ENCODE measurements at places on chromosomes 16 and 17.

DNA sequence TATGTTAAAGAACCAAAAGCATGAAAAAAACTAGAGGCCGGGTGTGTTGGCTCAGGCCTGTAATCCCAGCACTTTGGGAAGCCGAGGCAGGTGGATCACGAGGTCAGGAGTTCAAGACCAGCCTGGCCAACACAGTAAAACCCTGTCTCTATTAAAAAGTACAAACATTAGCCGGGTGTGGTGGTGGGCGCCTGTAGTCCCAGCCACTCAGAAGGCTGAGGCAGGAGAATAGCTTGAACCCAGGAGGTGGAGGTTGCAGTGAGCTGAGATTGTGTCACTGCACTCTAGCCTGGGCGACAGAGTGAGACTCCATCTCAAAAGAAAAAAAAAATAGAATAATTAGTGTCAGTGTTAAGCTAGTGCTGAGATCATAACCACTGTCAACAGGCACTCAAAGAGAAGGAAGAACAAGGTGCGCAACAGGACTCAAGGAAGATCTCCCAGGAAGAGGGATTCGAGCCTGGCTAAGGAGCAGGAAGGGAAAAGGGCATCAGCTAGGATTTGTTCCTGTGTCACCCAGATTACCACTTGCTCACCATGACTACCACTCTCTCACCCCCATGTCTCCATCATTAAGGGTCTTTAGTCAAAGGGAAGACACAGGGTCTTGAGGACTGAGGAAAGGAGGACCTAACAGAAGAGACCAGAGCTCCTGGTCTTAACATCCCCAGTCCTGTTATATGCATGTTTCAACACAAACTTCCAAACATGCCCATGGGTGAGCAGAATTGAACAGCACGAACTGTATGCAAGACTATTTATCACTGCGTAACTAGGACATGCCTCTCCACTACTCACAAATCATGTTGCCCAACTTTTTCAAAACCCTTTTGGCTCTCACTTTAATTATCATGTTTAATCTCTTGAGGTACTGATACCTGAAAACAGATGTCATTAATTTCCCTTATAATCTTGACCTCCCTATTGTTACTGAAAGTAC is 88.3 kb upstream of the PLEKHM1 start:
- no peak for DNase-seq

DNA sequence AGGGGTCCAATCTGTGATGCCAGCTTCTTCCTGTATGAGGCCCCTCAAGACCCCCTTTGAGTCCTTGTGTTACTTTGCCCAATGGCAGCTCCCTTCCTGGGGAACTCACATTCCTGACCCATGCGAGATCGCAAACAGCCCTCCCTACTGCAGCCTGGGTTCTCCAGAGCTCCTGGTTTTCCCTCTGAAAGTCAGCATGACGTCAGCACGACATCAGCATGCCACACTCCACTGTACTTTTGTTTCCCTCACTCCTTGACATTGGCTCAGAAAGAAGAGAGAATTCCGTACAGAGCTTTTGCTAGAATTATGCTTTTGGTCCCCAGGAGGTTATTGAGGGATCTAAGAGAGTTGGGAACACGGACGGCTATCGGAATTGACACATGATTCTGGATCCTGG is 168.1 kb upstream of the PIRT start:
- DNase-seq = no peak

- no peak for DNase-seq
Observed at GRCh38 chr16:12377497-12377896, 401.0 kb downstream of the SNX29 start.

DNA sequence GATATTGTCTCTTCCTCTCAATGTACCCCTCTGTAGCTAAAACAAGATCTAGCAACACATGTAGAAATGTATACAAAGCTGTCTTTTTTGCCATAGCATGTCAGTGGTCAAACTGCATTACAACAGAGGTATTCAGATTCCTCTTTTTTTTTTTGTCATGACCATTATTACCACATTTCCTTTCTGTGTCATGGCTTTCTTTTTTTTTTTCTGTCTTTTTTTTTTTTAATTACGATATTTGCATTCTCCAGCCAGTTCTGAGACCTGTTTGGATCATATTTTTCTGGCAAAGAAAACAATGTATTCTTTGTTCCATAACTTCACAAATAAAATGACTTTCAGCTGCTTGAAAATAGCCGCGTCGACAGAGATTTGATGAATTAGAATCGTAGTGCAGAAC is 27.4 kb upstream of the CAPNS2 start:
- DNase-seq = no peak

DNA sequence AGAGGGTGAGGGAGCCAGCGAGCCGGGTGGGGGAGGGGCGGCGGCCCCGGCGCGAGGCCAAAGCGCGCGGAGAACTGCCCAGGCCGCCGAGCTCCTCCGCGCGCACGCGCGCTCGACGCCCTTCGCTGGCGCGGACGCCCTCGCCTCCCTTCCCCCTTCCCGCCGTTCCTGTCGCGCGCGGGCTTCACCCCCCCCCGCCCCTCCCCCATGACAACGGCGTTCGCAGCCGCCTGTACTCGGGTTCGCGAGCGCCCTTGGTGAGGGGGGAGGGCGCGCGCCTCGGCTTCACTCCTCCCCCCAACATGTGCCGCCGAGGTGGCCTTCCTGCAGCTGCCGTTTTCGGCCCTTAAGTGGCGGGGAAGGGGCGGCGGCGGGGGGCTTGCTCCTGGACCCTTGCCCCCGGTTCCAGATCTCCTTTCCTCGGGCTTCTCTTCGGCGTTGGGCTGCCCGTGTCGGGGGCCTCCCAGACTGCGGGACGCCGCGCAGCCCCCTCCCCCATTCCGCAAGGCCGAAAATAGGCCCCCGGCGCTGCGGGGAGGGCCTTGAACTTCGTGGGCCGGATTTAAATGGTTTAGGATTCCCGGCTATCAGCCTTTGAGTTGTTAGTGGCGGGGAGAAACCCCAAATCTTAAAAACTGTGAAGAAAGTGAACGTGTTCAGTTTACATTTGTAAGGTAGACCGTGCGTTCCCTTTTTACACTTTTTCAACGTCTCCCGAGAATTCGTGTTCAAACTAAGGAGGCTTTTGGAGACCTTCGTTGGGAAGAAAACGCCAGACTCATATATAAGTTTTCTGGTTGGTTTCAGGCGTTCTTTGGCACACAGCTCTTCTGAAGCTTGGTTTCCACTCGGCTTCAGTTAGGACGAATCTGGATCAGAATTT is 653 bp downstream of the SRRM2 start:
- no peak for DNase-seq

DNA sequence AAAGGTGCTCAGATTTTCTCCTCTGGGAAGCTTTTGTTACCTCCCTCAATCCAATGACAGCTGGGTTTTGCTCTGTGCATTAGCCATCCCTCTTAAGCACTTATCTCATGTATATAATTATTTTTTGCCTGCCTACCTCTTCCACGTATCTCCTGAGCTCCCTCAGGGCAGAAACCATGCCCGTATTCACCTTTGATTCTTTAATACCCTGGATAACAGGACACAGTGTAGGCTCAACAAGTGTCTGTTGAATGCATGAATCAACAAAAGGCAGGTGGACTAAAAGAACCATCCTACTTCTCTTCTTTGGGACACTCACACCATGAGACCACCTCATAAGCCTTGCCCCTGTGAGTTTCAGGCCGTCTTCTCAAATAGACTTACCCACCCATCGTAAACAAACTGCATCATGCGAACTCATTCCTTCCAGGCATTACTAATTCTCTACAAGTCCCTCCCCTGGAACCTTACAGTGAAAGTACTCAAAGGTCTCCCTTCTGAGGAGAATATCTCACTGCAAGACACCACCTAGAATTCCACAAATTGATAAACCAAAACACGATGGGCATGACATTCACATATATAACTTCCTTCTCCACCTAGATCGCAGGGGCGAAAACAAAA is 3.2 kb downstream of the ARHGAP17 start:
- DNase-seq = no peak

DNA sequence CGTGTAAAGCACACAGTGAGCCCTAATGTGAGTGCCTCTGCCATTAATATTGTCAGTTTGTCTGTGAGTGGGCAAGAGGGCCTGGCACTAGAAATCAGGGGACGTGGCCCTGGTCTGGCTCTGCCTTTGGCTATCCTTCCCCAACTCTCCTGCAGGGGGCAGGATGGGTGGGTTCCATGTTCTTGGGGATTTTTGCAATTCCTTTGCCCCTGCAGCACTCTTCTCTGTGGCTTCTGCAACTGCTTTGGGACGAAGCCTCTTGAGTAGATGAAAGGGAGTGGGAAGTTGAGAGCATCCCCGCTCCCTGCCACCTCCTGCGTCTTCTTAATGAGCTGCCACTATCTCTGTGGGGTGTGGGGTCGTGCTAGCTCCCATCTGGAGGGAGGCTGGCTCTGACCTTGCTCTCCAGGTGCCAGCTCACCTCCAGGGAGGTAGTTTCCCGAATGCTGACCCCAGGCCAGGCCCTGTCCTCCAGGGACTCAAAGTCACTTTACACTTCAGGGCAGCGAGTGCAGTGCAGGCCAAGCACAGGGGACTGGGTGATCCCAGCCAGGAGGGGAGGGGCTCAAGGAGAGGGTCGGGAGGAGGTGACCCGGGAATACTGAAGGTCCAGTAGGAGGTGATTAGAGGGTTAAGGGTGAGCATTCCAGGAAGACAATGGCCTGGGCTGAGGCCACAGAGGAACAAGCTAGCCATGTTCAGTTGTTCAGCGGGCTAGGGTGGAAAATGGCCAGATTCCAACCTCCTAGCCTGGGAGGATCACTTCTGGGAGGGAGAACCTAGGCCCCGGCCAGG is 121.0 kb upstream of the NLRP1 start:
- no peak for DNase-seq

DNA sequence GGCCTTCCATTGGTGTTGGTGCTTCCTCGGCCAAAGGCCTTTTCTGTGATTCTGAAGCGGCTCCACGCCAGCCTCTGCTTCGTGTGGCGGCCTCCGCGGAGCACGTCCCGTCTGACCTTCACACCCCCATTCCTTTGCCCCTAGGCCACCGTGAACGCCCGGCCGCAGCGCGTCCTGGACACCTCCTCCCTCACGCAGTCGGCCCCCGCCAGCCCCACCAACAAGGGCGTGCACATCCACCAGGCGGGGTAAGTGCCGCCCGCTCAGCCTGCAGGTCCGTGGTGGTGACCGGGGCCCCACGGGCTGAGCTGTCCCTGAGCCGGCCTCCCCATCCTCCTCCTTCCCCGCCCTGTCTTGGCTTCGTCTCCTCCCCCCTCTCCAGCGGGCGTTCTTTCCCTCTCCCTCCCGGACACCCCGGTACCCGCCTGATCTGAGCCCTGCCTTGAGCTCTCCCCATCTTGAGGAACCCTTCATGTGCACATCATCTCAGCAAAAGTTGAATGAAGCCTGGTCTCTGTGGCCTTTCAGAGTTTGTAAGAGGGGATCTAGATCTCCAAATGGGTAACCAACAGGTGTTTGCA is 69.0 kb upstream of the CHMP6 start:
- no peak for DNase-seq

GRCh38 chr16:75258807-75259141 is 7.3 kb upstream of the BCAR1 start:
- no peak for DNase-seq

GRCh38 chr17:81831563-81831956 is 1.5 kb downstream of the MCRIP1 start:
- DNase-seq = no peak

GRCh38 chr16:56777482-56777881 is 47.6 kb downstream of the NUP93 start:
- DNase-seq = no peak

- no peak for DNase-seq
Observed at GRCh38 chr17:320809-321385, 31.7 kb downstream of the RPH3AL start.

DNA sequence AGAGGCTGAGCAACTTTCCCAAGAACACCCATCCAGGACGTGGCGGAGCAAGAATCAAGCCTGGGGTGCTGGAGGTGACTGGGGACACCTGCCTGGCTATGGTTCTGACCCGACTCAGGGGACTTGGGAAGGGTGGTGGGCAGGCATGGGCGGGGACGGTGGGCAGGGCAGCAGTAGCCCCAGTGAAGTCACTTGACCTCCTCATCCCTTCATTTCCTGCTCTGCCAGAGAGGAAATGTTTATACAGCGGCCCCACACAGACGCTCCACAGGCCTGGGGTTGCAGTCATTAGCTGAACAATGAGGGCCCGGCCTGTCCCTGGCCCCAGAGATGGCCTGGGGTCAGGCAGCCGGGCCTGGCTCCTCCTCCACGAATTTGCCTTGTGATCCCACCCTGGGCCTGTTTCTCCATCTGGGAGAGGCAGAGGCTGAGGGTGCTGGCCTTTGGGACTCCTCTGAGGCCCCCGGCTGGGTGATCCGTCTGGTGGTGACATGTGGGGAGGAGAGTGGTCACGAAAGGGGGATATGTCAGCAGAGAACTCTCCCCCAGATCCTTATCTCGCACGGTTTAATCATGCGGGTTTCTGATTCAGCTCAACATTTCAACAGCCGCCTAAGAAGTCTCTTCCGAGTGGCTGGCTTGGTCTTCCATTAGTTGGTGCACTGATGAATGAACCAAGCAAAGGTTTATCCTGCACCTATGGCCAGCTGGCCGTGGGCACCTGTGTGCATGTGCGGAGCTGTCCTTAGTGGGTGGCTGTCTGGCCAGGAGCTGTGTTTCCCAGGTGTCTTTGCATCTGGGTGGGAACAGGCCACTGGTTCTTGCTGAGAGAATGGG is 175.9 kb downstream of the IRF8 start:
- DNase-seq = no peak

- DNase-seq = no peak
Observed at GRCh38 chr17:81416612-81417011, 21.4 kb downstream of the BAHCC1 start.

GRCh38 chr16:12315330-12316136 is 339.0 kb downstream of the SNX29 start:
- no peak for DNase-seq

DNA sequence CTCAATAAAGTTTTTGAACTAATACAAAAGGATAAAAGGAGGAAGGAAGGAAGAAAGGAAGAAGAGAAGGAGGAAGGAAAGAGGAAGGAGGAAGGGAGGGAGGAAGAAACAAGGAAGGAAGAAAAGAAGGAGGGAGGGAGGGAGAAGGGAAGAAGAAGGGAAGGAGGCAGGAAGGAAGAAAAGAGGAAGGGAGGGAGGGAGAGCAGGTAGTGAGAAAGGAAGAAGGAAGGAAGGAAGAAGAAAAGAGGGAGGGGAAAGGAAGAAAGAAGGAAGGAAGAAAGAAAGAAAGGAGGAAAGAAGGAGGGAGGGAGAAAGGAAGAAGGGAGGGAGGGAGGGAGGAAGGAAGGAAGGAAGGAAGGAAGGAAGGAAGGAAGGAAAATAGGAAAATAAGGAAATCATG is 263.8 kb upstream of the C16orf82 start:
- no peak for DNase-seq

GRCh38 chr16:13733561-13733960 is 186.4 kb upstream of the ERCC4 start:
- DNase-seq = no peak

- DNase-seq = no peak
Observed at GRCh38 chr17:80652756-80653330, 108.2 kb downstream of the RPTOR start.

Measured in T-helper 9 cell (primary cell).